ENCODE measurements at places on chromosomes 2 and 18.

DNA sequence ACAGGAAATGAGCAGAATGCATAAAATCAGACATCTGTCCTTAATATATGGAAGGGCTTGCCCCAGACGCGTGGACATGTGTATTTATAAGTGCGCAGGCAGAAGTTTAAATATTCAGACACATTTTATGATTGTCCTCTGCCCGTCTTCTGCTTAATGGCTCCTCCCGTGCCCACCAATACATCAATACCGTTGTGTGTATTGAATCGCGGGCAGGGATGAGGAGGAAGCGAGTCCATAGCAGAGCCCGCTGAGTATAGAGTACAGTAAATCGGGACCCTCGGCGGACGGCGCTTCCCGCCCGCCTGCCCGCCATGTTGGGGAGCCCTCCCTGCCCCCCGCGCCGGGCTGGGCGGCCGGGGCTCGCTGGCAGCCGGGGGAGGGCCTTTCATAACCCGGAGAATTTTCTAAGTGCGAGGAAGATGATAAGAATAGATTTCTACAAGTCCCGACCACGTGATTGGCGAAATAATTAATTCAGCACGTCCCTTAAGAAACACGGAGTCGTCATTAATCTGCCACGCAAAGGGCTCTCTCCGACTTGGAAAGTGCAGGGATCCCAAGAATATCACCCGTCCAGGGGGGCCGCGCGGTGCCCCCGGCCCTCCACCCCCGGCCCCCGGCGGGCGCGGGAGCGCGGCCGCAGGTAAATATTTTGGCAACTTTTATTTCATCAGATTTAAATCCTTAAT lies at the start of gene HOXD3:
Gene HOXD3, plus strand, starts transcription at position 501 of the 692 bp plus-strand sequence. CDS start 11,808 bp downstream, outside the sequence.
- H3K27me3 ChIP-seq: peaks cover 65% of the 10 kb centered on the region
- peaks cover 5% of the 10 kb centered on the region for H3K4me1 ChIP-seq
- DNase-seq: no peak
- H3K27ac ChIP-seq: no peak within 1 kb of the TSS
- no peak within 1 kb of the TSS for H3K4me3 ChIP-seq

GRCh38 chr2:17171446-17172049 lies 346.7 kb downstream of the RAD51AP2 start:
- H3K27me3 ChIP-seq: no peaks in the 10 kb centered on the region
- DNase-seq: no peak
- no peak overlapping the region for H3K27ac ChIP-seq
- H3K4me3 ChIP-seq: no peak overlapping the region
- H3K36me3 ChIP-seq: no peaks in the 10 kb centered on the region
- H3K4me1 ChIP-seq: no peaks in the 10 kb centered on the region

- no peak overlapping the region for H3K4me3 ChIP-seq
- no peak for DNase-seq
- H3K36me3 ChIP-seq: no peaks in the 10 kb centered on the region
- no peak overlapping the region for H3K27ac ChIP-seq
These were observed 51.4 kb upstream of the ITGA6 start for GRCh38 chr2:172376016-172376415.

GRCh38 chr18:59742325-59743111 lies 45.3 kb upstream of the CCBE1 start:
- H3K4me1 ChIP-seq: no peaks in the 10 kb centered on the region
- DNase-seq: no peak
- no peaks in the 10 kb centered on the region for H3K27me3 ChIP-seq
- no peaks in the 10 kb centered on the region for H3K36me3 ChIP-seq

DNA sequence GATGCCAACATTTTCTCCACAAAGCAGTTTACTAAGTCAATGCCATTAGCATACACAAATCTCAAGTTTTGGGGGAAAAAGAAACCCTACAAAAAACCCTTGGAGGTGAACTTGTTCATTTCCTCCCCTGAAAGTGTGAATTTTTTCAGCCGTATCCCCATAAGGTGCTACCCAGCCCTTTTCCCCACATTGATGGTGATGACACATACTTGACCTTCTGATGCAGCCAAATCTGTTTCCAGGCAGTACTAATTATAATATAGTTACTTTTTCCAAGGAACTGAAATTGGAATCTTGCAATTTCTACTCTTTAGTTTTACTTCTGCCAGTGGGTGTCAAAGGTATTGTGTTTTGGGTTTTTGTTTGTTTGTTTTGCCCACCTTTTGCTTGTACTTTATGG lies 474.5 kb downstream of the TGIF1 start:
- no peak overlapping the region for H3K27ac ChIP-seq
- DNase-seq: no peak
- H3K4me3 ChIP-seq: no peak overlapping the region
- no peaks in the 10 kb centered on the region for H3K36me3 ChIP-seq
- H3K4me1 ChIP-seq: no peaks in the 10 kb centered on the region
- H3K27me3 ChIP-seq: no peaks in the 10 kb centered on the region

- H3K4me1 ChIP-seq: no peaks in the 10 kb centered on the region
- no peaks in the 10 kb centered on the region for H3K27me3 ChIP-seq
- H3K4me3 ChIP-seq: no peak overlapping the region
- no peak overlapping the region for H3K27ac ChIP-seq
- no peaks in the 10 kb centered on the region for H3K36me3 ChIP-seq
- no peak for DNase-seq
These were observed 28.2 kb upstream of the ATG16L1 start for GRCh38 chr2:233223059-233223894.

DNA sequence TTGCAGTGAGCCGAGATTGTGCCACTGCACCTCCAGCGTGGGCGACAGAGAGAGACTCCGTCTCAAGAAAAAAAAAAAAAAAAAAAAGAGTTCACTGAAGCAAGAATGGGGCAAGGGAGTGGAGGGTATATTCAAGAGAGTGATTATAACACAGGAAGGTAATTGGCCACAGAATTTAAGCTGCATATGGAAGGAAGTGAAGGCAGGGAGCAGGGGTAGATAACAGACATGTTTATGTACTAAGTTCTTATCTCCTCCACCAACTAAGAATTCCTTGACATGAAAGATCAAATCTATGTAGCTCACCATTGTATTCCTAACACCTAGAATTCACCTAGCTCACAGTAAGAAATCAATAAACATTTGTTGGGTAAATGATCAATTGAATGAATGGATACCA lies 37.3 kb downstream of the GKN2 start:
- H3K4me3 ChIP-seq: no peak overlapping the region
- no peaks in the 10 kb centered on the region for H3K36me3 ChIP-seq
- no peaks in the 10 kb centered on the region for H3K27me3 ChIP-seq
- H3K4me1 ChIP-seq: peaks cover 28% of the 10 kb centered on the region
- DNase-seq: no peak
- H3K27ac ChIP-seq: no peak overlapping the region

DNA sequence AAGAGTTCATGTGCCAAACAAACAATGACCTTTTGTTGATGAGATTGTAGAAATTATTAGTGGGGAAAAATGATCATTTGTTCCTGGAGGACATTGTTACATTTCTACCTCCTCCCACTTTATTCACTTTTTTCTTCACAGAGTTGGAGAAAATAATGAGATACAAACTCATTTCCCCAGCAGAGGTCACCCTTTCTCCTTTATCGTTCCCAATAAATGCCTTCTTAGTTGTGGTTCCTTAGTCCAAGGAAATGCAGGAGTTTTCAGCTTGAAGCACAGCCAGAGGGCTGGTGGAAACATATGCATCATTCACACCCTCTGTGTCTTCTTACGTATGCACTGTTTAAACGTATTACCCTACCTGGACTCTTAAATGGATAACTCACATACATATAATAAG lies 108.8 kb downstream of the SLC4A3 start:
- no peaks in the 10 kb centered on the region for H3K27me3 ChIP-seq
- H3K4me1 ChIP-seq: no peaks in the 10 kb centered on the region
- H3K27ac ChIP-seq: no peak overlapping the region
- H3K36me3 ChIP-seq: no peaks in the 10 kb centered on the region

DNA sequence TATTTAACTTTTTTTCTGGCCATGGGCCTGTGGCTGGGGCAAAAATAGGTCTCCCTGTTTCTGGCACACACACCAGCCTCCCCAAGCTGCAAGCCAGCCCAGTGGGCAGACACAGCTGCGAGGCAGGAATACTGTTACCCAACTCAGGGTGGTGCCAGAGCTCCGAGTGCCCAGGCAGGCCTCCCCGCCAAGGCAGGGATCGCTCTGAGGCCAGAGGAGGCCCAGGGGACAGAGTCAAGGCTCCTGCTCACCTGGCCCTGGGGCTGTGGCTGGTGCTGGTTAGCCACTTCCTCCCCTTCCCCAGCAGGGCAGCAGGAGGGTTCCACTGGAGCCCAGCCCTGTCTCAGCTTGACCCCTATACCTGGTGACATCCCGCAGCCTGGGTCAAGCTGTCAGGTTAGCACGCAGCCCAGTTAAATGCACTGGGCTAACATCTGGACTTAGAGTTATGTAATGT lies 67.1 kb upstream of the EPAS1 start:
- DNase-seq: no peak
- H3K27me3 ChIP-seq: no peaks in the 10 kb centered on the region
- no peak overlapping the region for H3K4me3 ChIP-seq
- H3K36me3 ChIP-seq: no peaks in the 10 kb centered on the region

GRCh38 chr2:239288237-239288636 lies 112.6 kb downstream of the HDAC4 start:
- H3K27me3 ChIP-seq: no peaks in the 10 kb centered on the region
- no peaks in the 10 kb centered on the region for H3K36me3 ChIP-seq
- no peak overlapping the region for H3K4me3 ChIP-seq
- DNase-seq: no peak
- H3K27ac ChIP-seq: no peak overlapping the region

DNA sequence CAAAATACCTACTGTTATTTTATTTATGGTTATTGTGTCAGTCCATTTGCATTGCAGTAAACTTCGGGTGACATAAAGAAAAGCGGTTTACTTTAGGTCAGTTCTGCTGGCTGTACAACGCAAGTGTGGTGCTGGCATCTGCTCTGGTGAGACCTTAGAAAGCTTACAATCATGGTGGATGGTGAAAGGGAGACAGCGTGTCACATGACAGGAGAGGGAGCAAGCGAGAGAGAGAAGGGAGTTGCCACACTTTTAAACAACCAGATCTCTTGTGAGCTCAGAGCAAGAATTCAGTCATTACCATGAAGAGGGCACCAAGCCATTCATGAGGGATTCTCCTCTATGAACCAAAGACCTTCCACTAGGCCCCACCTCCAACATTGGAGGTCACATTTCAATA lies 2.0 kb upstream of the FAM171B start:
- no peak overlapping the region for H3K27ac ChIP-seq
- no peak for DNase-seq
- H3K4me1 ChIP-seq: no peaks in the 10 kb centered on the region
- peaks cover 8% of the 10 kb centered on the region for H3K27me3 ChIP-seq
- H3K4me3 ChIP-seq: no peak overlapping the region
- H3K36me3 ChIP-seq: no peaks in the 10 kb centered on the region

DNA sequence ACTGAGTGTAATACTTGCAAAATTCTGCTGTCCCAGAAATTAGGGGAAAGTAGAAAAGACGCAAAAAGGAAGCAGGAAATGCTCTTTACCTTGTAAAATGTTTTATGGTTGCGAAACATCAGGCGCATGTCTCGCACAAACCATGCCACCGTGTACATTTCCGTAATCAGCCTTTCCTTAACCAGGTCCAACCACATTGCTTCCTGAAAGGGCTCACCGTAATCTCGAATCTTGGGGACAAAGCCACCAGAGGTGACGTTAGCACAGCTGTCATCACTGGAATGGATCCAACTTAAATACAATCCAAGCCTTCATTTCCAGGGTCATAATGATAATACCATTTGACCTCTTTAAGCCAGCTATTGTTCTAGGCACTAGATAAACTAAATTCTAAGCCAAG lies 49.3 kb downstream of the SP110 start:
- peaks cover 7% of the 10 kb centered on the region for H3K4me1 ChIP-seq
- peak; percentile 36 for DNase-seq
- H3K4me3 ChIP-seq: no peak overlapping the region
- H3K27me3 ChIP-seq: no peaks in the 10 kb centered on the region

GRCh38 chr18:79560042-79560860 lies 119.4 kb upstream of the CTDP1 start:
- H3K27ac ChIP-seq: no peak overlapping the region
- no peaks in the 10 kb centered on the region for H3K4me1 ChIP-seq
- no peak for DNase-seq
- H3K27me3 ChIP-seq: no peaks in the 10 kb centered on the region

- no peak overlapping the region for H3K27ac ChIP-seq
- no peak overlapping the region for H3K4me3 ChIP-seq
- no peak for DNase-seq
- H3K4me1 ChIP-seq: no peaks in the 10 kb centered on the region
- H3K27me3 ChIP-seq: no peaks in the 10 kb centered on the region
- H3K36me3 ChIP-seq: no peaks in the 10 kb centered on the region
These were observed 493.3 kb upstream of the GCFC2 start for GRCh38 chr2:76204048-76204447.

DNA sequence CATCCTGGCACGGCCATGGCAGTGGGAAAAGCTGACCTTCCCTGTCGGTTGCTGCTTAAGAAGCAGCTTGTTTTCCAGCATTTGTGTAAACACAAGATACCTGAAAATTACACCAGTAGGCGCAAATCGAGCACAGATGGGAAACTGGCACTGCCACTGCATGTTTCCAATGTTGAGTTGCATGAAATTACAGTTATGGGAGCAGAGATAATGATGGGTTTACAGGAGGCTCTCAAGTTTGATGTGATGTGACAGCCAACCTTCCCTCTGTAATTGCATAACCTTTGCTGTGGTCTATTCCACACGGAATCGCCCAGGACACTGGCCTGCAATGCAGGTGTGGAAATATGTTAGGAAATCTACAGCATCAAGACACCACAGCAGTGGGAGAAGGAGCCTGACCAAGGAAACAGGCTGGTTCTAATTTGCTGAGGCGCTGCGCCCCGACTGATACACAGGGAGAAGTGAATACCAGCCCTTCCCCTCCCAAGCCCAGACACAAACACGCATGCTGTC lies 17.4 kb downstream of the GPR45 start:
- no peak for DNase-seq
- H3K36me3 ChIP-seq: no peaks in the 10 kb centered on the region
- H3K27ac ChIP-seq: no peak overlapping the region
- no peak overlapping the region for H3K4me3 ChIP-seq
- no peaks in the 10 kb centered on the region for H3K4me1 ChIP-seq

DNA sequence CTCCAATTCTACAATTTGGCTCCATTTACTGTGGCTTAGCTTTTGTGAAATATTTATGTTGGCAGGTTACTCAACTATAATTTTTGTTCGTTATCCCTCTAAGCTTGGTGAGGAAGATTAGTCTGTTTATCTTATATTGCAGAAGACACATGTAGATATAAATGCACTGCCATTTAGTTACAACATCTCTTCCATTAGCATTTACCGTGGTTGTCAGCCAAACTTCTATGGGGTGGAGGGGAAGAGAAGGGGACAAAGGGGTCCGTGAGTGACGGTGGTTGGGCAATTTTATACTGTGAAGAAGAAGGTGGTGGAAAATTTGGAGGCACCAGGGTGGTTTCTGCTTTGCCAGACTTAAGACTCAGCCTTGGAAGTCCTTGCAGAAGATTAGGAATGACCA lies 117.6 kb upstream of the CXCR4 start:
- H3K4me1 ChIP-seq: peaks cover 33% of the 10 kb centered on the region
- H3K27ac ChIP-seq: no peak overlapping the region

DNA sequence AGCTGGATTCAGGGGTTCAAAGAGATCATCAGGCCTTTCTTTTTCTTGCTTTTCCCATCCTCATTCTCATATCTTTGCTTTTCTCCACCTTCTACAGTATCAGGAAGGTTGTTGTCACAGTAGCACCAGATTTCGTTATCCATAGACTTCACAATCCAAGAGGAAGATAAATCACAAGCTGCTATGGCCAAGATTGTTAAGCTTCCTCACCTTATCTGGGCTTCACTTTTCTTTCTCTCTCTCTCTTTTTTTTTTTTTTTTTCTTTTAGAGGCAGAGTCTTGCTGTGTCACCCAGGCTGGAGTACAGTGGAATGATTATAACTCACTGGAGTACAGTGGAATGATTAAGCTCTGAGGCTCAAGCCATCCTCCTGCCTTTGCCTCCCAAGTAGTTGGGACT lies 93.5 kb downstream of the TTC27 start:
- no peaks in the 10 kb centered on the region for H3K27me3 ChIP-seq
- H3K27ac ChIP-seq: no peak overlapping the region
- H3K4me1 ChIP-seq: no peaks in the 10 kb centered on the region
- H3K36me3 ChIP-seq: no peaks in the 10 kb centered on the region
- no peak overlapping the region for H3K4me3 ChIP-seq
